Cerebellar nuclear complex (tissue), 1 donor: ENCODE measurements at places on chromosomes 3 and 15.

DNA sequence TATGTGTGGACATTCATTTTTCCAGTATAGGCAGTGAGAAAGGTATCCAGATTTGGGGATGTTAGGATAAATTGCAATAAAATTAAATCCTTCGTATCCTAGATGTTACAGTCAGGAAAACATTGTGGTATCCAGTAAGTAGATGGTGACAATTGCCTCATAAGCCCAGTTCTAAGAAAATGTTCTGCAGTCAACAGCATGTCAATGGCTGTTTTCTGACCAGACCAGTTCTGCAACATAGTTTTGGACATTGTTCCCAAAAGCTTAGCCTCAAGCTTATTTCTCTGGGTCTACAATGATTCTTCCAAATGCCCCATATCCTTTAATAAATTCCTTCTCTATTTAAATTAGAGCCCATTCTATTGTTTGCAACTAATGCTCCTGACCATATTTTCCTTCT, 480.7 kb downstream of the FHIT start:
- no peak for DNase-seq

- DNase-seq, result no peak
Measured at GRCh38 chr3:129121016-129121791, 400 bp downstream of the RAB43 start.

GRCh38 chr3:183161552-183162336, 790 bp downstream of the LAMP3 start:
- no peak for DNase-seq

GRCh38 chr3:53255423-53255774, 423 bp downstream of the TKT start:
- no peak for DNase-seq

- no peak for DNase-seq
Measured at GRCh38 chr15:82136120-82136519, 90.3 kb upstream of the MEX3B start.

DNA sequence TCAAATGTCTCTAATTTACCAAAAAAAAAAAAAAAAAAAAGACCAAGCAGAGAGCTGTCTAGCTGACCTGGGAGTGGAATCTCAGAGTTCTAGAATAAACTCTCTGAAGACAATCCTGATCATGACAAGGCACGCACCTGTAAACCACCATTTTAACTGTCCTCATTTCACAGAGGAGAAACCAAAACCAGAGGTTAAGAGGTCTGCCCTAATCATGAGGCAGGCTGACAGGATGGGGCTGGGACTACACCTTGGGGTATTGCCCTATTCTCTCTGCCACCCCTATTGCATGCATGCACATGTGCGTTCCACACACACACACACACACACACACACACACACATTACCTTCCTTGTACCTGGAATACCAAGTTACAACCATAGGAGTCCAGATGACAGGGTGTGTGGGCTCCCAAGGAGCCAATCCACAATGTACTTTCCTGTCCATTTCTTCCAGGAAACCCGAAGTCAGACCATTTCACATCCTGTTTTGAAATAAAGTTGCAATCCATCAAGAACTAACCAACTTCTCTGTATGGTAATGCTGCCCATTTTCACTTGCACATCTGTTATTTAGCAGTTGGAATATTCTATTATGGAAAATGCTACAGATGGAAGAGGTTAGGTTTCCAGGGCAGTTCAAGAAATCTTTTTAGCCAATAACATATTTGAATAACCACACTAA, 34.6 kb downstream of the HSPBAP1 start:
- no peak for DNase-seq

DNA sequence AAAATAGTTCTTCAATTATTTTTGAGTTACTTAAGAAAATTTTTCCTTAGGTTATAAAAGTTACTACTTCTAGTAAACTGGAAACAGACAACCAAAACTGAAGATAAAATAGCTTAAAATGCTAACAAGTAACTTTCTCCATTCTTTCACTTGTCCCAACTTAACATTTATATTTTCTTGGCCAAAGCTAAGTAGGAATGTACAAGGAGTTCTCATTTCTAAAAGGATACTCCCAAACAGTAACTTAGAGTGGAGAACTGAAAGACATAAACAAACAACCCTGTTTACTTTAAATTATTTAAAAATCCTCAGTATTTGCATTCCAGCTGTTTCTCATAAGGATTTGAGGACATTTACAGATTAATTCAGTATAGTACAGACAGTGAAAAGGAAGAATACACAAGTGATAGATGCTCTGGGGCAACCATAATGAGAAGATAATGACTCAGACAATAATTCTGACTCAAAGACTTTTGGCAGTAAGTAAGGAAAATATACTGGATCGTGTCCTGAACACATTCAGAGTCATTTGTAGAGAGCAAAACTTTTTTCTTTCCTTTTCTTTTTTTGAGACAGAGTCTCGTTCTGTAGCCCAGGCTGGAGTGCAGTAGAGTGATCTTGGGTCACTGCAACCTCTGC, 29.2 kb upstream of the ANXA2 start:
- no peak for DNase-seq
